Sigmoid colon (tissue), 7 donors: ENCODE measurements at places on chromosomes 16 and 17. TPM values are rescaled to one million over a fixed set of nuclear protein-coding genes. Genes with fewer than 3 reads are reported as not detected.

Gene SLC5A10
- not detected for total RNA-seq

Gene ABCC11
- 0.14 TPM for total RNA-seq

Gene UNC13D
- 4.3 TPM for total RNA-seq

Gene HBZ
- total RNA-seq, result not detected

Gene HS3ST4
- 0.14 TPM for total RNA-seq

Gene SBK1
- 0.14 TPM for total RNA-seq

Gene MAPT
- total RNA-seq, result 7.1 TPM

Gene PYCARD
- total RNA-seq, result 21.0 TPM

Gene CACNG5
- not detected for total RNA-seq

- H3K27ac ChIP-seq, result no peak overlapping the region
- H3K4me1 ChIP-seq, result peaks cover 10% of the 10 kb centered on the region
- H3K36me3 ChIP-seq, result no peaks in the 10 kb centered on the region
Measured at GRCh38 chr17:78473951-78474613, 95.6 kb downstream of the PGS1 start.

DNA sequence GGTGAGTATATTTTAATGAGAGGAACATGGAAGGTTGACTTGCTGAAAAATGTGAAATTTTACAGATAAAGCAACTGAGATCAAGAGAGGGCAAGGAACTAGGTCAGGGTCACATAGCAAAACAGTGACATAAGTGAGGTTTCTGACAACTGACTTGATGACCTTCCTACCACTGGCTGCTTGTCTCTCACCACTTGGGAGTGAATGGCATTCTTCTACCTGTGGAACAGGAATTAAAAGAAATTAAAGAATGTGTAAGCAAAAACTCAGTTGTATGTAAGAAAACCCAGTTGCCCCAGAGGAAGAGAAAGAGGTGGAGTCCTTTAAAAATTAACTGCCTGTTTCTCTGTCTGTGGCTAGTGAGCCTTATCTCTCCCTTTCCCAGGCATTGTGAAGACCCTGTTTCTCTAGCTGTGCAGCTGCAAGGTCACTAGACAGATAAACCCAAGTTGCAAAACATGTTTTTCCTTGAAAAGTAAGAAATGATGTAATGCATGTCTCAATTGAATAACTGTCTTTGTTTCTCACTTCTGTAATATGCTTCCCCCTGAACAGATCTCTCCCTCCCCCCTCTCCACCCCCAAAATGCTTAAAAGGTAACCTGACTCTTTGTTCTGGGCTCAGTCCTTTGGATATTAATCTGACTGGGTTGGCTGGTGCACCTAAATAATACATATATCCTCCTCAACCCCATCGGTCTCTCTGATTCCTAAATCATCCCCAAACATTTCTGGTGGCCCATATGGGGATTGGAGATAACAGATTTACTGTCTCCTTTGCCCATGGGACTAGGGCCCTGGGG is 23.4 kb downstream of the ACSM1 start:
- H3K27ac ChIP-seq, result no peak overlapping the region
- no peaks in the 10 kb centered on the region for H3K27me3 ChIP-seq
- H3K4me1 ChIP-seq, result peaks cover 21% of the 10 kb centered on the region
- H3K36me3 ChIP-seq, result no peaks in the 10 kb centered on the region
- DNase-seq, result no peak

DNA sequence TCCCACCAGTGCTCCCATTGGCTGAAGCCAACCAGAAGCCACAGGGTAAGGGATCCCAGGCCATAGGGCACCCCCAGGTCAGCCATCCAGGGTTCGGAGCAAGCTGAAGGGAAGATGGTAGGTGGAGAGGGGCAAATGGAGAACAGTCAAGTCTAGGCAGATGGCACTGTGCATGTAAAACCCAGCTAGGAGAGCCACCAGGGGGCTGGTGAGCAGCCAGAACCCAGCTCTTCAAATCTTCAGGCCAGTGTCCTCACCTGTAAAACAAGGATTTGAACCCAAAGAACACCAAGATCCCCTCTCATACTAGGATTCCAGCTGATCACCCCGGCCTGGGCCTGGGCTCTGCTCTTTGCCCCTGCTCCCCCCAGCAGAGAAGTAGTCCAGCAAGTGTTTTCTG is 43.5 kb downstream of the GINS3 start:
- H3K27ac ChIP-seq, result no peak overlapping the region
- no peaks in the 10 kb centered on the region for H3K4me1 ChIP-seq
- no peak overlapping the region for H3K4me3 ChIP-seq
- H3K27me3 ChIP-seq, result peaks cover 5% of the 10 kb centered on the region
- no peaks in the 10 kb centered on the region for H3K36me3 ChIP-seq

- H3K27me3 ChIP-seq, result no peaks in the 10 kb centered on the region
- H3K27ac ChIP-seq, result no peak overlapping the region
- H3K4me1 ChIP-seq, result no peaks in the 10 kb centered on the region
- H3K36me3 ChIP-seq, result no peaks in the 10 kb centered on the region
- no peak overlapping the region for H3K4me3 ChIP-seq
Measured at GRCh38 chr16:88343271-88343791, 39.4 kb upstream of the ZNF469 start.

DNA sequence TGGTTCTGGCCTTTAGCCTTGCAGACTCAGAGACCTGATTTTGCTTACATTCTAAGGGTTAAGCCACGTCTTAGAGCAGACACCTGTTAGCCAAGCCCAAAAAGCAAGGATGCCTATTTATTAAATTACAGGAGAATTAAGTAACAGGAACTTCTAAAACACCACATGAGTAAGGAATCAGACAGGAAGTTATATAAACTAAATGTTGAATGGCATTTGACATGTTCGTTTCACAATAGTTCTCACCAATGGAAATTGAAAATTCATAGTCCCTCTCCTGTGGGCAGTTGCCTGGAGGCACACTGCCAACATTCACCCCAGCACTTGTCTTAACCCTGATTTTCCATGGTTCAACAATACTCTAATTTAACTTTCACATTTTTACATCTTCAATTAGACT is 9.0 kb downstream of the KRTAP9-7 start:
- H3K4me3 ChIP-seq, result no peak overlapping the region
- DNase-seq, result no peak
- no peak overlapping the region for H3K27ac ChIP-seq

- DNase-seq, result peak; percentile 95
- H3K4me3 ChIP-seq, result peak within 1 kb of the TSS; percentile 49
- peaks cover 34% of the 10 kb centered on the region for H3K27me3 ChIP-seq
- no peaks in the 10 kb centered on the region for H3K4me1 ChIP-seq
- no peaks in the 10 kb centered on the region for H3K36me3 ChIP-seq
Measured at GRCh38 chr17:44556832-44557606, at the start of gene FZD2. Gene FZD2 (plus strand): TSS chr17:44557484. CDS start chr17:44557689, 205 bp downstream.

DNA sequence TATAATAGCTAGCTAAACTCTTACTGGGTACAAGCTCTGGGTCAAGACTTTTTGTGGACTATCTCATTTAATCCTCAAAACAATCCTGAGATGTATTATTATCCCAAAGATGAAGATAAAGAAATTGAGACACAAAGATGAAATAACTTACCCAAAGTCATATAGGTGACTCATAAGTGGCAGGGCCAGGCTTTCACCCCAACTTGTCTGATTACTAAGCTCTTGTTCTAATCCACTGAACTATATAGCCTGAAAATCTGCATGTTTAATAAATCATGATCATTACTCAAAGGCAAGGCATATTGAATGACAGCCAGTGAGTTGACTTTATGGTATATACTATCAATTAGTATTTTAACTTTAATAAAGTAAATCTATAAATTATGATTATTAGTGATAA is 77.4 kb downstream of the SKAP1 start:
- DNase-seq, result no peak
- no peaks in the 10 kb centered on the region for H3K36me3 ChIP-seq
- no peaks in the 10 kb centered on the region for H3K4me1 ChIP-seq
- H3K27ac ChIP-seq, result no peak overlapping the region
- H3K4me3 ChIP-seq, result no peak overlapping the region

DNA sequence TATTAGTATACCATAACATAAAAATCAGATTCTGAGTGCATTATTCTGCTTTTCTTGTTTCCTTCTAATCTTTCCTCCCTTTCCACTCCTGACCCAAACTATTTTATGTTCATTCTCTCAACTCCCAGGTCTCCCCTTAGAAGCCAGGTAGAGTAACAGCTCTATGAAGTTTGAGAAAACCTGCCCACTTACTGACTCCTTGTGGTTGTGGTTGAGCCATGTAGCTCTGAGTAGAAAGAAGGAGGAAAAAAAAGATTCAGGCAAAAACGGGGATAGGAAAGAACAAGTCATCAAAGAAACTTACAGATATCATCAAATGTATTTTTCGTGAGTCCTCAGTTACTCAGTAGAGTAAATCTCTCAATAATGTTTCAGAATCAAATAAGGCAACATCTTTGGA is 216.7 kb downstream of the PMP22 start:
- DNase-seq, result no peak
- no peak overlapping the region for H3K27ac ChIP-seq
- H3K27me3 ChIP-seq, result no peaks in the 10 kb centered on the region
- H3K4me1 ChIP-seq, result no peaks in the 10 kb centered on the region

DNA sequence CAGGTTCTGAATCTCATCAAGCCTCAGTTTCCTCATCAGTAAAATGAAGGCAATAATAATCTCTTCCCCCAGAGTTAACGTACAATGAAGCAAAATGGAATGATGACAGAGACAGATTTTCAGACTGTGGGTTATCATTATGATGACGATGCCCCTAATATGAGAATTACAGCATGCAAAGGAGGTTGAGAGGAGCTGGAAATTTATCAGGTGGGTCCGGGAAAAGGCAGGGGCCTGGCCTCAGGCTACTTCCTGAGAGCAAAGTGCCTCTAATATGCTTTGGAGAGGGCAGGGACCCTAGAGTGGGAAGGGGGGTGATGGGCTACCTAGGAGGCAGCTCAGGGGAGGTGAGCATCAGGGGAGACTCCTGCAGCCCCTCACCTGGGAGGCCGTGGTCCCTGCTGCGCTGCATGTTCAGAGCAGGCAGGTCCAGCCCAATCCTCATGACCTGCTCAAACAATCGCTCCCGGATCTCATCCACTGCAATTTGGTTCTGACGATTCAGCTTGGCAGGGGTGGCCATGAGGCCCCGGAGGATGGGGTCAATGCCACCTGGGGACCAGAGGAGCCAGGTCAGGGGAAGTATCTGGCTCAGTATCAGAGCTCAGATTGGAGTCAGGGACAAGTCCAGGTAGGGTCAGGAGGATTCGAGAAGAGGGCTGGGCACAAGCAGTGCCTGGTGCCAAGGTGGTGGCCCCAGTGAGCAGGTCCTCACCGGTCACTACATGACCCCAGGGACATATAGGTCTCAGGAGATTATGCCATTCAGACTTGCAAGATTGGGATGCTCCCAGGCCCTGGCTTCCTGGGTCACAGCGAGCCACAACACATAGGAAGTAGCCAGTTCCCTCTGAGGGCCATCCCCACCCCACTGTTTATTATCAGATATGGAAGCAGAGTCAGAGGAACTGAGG is 8.1 kb downstream of the MPO start:
- no peaks in the 10 kb centered on the region for H3K4me1 ChIP-seq
- DNase-seq, result no peak
- H3K36me3 ChIP-seq, result no peaks in the 10 kb centered on the region
- H3K27me3 ChIP-seq, result no peaks in the 10 kb centered on the region
- no peak overlapping the region for H3K27ac ChIP-seq
- no peak overlapping the region for H3K4me3 ChIP-seq

DNA sequence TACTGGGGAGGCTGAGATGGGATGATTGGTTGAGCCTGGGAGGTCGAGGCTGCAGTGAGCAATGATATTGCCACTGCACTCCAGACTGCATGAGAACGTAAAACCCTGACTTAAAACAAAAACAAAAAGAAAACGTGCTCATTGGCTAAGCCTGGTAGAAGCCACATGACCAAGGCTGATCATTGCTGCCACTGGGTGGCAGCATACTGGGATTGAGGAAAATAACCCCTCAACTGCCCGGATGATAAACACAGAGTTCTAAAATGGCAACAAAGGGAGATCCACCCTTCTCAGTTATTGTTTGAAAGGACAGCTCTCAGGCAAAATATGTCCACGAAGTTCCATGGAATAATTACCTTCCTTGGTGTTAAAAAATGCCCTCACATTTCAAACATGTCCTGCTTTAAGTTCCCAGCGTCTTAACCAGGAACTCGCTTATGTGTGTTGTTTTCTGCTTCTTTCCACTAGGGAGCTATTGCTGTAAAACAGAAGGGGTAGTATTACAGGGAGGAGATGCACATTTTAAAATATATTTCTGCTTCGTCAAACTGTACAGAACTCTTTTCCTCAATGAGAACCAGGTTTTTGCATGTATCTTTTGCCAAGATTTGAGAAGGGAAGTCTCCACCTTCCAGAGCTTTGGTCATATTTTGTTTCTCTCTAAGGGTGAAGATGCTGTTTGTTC is 675.3 kb downstream of the MAF start:
- no peak overlapping the region for H3K27ac ChIP-seq
- no peak overlapping the region for H3K4me3 ChIP-seq
- H3K27me3 ChIP-seq, result no peaks in the 10 kb centered on the region
- H3K4me1 ChIP-seq, result no peaks in the 10 kb centered on the region
- no peaks in the 10 kb centered on the region for H3K36me3 ChIP-seq

DNA sequence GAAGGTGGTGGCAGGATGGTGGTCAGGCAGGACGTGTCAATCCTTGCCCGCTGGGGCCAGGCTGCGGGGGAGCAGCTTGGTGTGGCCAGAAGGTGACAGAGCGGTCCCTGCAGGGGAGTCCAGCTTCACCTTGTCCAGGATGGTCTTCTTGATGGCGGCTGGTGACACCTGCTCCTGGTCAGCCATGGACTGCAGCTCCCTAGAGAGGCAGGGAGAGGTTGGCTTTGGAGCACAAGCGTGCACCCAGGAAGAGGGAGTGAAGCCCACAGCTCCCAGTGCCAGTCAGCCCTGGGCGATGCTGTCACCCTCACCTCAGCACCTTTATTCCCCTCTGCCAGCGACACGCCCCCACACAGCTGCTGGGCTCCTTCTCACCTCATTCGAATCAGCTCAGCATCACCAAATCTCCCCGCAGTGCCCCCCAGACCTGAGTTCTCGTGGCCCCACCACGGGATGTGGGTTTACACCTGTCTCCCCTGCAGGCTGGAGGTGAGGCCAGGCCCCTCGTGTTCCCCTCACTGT is 3.9 kb downstream of the PYCR1 start:
- H3K27ac ChIP-seq, result no peak overlapping the region
- no peak overlapping the region for H3K4me3 ChIP-seq
- DNase-seq, result no peak
- H3K36me3 ChIP-seq, result no peaks in the 10 kb centered on the region
- no peaks in the 10 kb centered on the region for H3K27me3 ChIP-seq

DNA sequence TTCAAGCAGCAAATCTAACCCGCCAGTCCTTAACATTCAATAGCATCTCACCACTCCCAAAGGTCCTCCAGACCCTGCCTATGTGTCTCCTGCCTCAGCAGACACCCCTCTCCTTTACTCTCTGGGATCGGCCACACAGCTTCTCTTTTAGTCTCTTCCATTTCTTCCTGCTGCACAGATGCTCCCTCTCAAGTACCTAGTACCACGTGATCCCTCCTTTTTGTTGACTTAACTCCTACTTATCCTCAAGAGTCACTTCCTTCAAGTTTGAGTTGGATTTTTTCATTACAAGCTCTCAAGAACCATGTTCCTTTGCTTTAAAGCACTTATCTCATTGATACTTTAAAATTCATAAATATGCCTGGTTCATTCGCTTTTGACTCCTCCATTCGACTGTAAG is 24.9 kb downstream of the AMFR start:
- H3K27ac ChIP-seq, result no peak overlapping the region
- no peak overlapping the region for H3K4me3 ChIP-seq
- no peaks in the 10 kb centered on the region for H3K4me1 ChIP-seq
- H3K27me3 ChIP-seq, result no peaks in the 10 kb centered on the region
